ENCODE measurements at places on chromosomes 11 and 22.

DNA sequence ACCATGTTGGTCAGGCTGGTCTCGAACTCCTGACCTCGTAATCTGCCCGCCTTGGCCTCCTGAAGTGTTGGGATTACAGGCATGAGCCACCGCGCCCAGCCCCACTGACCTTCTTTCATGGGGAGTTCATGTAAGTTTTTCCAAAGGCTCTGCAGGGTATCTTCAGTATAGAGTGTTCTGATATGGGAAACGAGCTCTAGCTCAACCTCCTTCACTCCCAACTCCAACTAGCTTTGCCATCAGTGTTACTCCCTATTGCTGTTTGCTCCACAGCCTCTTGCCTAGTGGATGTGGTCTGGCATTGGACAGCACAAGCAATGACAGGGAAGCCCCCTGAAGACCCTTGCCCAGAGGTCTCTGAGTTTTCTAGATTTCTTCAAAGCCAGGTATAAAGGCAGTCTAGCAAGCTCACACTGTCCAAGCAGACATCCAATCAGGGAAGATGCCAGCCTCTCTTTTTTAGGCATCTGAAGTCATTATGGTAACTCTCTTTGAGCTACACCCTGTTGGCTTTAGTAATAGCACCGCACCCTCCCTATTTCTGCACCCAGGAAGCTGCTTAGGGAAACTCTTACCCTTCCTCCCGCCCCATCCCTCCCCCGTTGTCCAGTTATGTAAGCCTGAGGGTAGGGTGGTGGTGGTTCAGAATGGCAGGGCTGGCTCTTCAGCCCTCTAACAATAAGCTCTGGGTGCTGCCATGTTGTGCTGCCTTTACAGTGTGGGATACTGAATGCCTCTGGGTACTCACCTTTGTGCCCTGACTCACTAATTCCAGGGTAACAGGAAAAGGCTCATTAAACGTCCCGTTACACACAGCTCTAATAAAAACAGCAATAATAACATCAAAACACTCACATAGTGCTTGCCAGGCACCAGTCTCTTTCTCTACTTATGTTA, 41.4 kb upstream of the CLDN5 start:
- DNase-seq: peak; percentile 98

GRCh38 chr11:65870706-65871681, 1.6 kb downstream of the EFEMP2 start:
- DNase-seq: no peak

DNA sequence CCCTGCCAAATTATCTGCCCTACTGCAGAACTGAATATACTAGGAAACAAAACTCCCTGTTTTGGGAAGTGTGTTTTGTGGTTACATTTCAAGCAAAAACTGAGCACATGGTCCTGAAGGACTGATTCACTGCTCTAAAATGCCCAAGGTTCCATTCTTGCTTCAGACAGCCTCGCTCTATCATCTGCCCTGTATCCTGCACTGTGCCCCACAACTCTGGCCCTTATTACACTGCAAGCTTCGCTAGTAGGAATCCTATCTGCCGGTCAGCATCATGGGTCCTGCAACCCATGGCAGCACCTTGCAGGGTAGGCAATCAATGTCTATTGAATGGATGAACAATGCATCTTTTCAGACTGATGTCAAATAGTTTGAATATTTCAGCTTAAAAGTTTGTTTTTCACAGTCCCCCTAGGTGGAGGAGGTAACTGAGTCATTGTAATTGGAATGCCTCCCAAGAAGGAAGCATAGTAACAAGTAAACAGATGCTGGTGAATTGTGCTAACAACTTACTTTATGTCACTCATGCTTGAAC, 21.3 kb downstream of the LAYN start:
- DNase-seq: no peak

GRCh38 chr11:87212891-87213290, 175.2 kb downstream of the TMEM135 start:
- DNase-seq: no peak

DNA sequence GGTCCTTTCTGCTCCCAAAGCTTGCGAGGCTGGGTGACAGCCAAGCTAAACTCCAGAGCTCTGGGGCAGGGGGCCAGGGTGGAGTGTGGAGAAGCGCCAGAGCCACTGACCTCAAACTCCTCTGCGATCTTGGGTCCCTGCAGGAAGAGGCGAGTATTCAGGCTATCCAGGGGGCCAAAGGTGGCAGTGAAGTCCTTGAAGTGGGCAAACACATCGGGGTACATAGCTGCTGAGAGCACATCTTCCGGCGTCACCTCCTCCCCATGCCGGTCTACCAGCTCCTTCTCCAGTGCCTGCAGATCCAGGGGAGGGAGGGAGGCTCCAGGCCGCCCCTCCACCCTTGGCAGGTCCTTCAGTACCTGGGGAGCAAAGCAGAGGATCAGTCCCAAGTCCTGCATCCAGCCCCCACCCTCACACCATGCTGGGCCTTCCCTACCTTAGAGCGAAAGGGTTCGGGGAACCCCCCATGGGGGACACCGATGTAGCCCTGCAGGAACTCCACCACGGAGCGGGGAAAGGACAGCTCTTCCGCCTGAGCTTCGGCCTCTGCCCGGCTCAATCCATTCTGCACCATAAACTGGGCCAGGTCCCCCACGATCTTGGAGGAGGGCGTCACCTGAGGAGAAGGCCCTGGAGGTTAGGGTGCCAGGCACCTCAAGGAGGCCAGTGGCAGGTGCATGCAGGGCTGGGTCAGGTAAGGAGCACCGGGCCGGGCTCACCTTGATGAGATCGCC, 6.4 kb downstream of the RCE1 start:
- no peak for DNase-seq

- no peak for DNase-seq
Observed at GRCh38 chr11:116984186-116984585, 114.0 kb downstream of the SIK3 start.

- peak; percentile 66 for DNase-seq
Observed at GRCh38 chr11:105297463-105297862, 157.9 kb upstream of the CARD18 start.

GRCh38 chr22:36829370-36830002, 12.7 kb upstream of the PVALB start:
- DNase-seq: no peak

DNA sequence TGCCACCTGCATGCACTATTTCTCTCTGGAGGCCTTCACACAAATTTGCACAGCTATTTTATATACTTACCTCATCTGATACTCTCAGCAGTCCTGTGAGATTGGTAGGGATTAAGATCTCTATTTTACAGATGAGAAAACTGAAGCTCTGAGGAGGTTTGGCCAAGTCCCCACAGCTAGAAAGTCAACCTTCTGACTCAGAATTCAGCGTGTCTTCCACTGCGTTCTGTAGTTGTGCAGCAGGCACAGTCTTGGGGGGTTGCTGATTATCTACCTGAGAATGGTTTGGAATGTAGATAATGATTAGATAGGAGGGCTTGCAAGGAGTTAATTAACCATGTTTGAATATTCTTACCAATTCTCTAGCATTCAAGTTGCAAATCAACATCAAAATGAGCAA, 2.5 kb upstream of the SORL1 start:
- DNase-seq: no peak

DNA sequence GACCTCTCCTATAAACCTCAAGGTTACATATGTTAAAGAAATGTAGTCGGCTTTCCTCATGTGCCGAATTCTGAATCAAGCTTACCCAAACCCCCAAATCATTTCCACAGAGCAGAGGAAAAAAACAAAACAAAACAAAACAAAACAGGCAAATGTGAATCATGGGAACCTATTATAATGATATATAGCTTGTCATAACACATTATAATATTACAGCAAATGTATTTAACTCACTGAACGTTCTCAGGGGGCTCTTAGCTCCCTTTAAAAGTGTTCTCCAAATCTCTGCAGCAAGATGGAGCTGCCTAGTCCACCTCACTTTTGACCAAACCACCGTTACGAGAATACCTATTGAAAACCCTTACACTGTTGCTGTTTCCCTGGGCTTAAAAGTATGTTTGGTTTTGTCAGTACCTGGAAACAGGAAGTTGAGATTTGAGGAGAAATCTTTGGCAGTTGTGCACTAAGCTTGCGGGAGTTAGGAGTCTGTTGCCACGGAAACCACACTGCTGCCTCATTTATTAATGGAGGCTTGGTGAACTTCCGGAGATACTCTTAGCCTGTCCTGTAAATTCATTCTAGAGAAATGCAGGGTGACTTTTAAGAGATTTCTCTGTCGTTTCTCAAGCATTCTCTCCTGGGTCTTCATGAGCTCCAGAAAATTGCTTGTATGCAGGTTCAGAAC, 167.0 kb upstream of the RASSF10 start:
- DNase-seq: peak; percentile 85

All from endothelial cell of umbilical vein (primary cell).